Activated T-cell treated with anti-CD3 and anti-CD28 coated beads, Interleukin-2, amount 50 U/mL, for 4 hours (primary cell): ENCODE measurements at places on chromosomes 5 and 9. TPM values are rescaled to one million over a fixed set of nuclear protein-coding genes. Genes with fewer than 3 reads are reported as not detected.

- no peak for DNase-seq
These were observed 287.2 kb downstream of the ARRDC3 start for GRCh38 chr5:91095786-91096385.

DNA sequence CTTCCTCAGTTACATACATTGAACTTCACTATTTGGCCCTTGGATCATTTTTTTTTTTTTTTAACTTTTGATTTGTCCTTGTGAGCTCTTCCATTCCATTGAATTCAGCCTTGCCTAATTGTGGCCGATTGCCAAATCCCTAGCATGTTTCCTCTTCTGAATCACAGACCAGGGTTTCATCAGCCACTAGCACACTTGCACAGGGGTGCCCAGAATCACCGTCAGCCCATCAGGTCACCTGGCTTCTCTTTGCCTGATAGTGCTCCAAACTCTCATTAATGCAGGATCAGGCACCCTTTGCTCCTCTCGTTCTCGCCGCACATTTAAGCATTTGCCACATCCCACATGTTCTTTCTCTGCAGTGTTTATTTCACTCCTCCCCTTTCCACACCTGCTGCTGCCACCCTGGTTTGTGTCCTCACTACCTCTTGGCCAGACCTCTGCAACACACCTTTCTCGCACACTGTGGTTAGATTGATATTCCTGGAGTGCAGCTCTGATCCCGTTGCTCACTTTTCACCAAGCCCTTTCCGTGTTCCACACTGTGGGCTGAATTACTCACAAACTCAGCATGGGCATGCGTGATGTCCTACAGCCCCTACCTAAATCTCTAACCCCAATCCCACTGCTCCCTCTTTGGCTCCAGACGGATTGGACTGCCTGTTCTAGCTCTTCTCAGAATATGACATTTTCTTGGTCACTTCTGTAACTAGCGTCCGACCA is 9.8 kb downstream of the PIK3R1 start:
- no peak for DNase-seq

GRCh38 chr5:170121321-170121720 is 15.6 kb downstream of the FOXI1 start:
- no peak for DNase-seq

GRCh38 chr9:131447600-131447999 is 53.7 kb downstream of the PRRC2B start:
- no peak for DNase-seq

Gene LRRC70
- total RNA-seq: 0.90 TPM
